ENCODE measurements at places on chromosomes 6 and 20.

DNA sequence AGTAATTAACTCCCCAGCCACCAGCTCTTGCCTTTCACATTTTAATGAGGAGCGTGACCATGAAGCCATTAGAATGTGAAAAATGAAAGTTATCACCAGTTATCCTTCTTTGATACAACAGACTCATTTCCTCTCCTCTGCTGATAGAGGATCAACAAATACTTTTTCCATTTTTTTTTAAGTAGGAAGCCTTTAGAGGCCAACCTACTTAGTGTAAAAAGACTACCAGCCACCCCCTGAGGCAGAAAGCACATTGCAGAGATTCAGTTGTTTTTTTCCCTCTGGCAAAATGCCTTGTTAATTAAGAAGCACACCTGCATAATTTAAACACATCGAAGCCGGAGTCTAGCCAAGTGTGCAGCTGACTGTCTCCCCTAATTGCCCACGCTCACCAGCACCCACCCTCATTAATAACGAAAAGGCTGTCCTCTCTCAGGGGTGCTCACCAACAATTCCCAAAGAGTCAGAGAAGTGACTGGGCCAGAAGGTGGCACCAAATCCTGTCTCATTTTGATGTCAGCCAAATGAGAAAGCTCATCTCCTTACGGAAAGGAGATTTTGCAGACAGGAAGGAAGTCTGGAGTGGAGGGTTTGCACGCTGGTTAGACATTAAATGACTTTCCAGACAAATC lies 60.9 kb upstream of the MC3R start:
- DNase-seq, result no peak

- DNase-seq, result no peak
These were observed 34.2 kb upstream of the RPN2 start for GRCh38 chr20:37144856-37145404.

DNA sequence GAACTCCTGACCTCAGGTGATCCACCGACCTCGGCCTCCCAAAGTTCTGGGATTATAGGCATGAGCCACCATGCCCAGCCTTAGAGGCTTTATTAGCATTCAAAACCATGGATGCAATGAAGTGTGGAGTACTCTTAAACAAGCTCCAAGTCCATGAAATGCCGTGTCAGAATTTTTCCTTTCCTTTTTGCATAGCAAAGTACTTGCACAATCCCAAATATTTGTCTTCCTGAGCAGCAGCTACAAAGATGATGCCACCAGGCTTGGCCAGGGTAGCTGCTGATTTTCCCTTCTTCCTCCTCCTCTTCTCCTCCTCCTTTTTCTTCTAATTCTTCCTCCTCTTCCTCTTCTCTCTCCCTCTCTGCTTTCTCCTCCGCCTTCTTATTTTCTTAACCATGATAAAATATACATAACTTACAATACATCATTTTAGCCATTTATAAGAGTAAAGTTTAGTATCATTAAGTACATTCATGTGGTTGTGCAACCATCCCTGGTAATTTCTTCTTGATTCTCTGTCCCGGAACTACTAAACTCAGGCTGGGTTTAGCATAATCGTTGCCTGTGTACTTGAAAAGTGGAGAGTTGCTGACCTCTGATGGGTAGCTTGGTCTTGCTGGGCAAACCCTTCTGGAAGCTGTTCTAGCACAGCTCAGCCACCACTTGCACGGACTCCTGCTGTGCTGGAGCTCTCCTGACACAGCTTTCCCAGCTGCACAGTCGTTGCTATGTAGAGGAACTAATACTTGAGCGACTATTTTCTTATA lies 20.3 kb downstream of the MUCL3 start:
- no peak for DNase-seq

DNA sequence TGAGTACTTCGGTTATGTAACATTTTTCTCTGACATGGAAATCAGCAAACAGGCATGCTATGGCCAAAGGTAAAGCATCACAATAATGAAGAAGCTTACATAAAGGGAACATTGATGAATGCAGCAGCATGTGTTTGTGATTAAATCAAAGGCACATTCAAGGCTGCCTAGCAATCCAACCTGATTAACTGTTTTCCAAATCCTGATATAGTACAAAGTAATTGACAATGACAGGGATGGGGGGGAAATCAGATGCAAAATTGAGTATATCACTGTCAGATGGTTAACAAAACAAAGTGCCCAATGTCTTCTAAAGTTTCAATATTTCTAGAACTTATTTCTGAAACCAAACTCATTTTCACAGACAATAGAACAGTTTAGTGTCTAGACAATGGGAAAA lies 39.2 kb upstream of the B3GAT2 start:
- DNase-seq, result no peak

- no peak for DNase-seq
These were observed 182.3 kb downstream of the MTFR2 start for GRCh38 chr6:136067731-136068341.

GRCh38 chr6:42530751-42531150 lies 33.1 kb upstream of the UBR2 start:
- no peak for DNase-seq

DNA sequence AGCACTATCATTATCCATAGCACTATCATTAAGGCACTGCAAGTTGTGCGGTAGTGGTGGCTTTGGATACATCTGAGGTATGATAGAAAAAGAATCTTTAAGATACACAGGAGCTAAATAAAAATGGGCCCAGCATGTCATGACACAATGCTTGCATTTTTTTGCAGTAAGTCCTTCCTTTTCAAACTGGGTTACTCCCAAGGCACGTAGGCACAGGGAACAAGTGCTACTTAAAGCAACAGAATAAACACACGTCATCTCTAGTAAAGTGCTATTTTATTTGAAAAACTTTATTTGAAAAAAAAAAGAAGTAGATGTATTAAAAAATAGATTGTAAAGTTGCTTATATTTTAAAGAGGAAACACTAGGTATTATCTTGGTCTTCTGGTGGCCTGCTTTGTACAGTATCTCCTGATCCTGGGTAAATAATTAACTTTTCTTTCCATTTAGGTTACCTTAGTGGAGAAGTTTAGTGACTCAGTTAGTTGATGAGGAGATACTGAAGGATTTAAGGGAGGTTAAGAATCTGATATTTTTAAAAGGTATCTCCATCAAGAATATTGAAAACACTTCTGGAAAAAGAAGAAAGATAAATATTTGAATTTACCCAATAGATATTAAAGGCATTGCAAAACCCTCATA lies 129.6 kb downstream of the EDN1 start:
- no peak for DNase-seq

DNA sequence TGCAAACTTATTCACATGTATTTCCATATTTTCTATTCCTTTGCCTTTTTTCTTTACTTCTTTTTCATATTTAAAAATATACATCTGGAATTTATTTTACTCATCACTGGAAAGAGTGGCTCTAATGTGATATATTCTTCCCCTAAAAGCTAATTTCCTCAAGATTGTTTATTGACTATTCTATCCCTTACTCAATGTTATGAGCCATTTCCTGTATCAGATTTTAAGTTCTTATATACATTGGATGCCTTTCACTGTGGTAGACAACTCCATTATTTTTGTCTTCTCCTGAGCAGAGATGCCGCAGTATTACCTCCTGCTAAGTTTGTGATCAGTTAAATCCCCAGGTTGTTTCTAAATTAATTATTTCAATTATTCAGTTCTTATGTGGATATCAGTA lies 418.4 kb upstream of the JAG1 start:
- no peak for DNase-seq

GRCh38 chr6:36755435-36756348 lies 58.1 kb downstream of the RAB44 start:
- peak; percentile 64 for DNase-seq

DNA sequence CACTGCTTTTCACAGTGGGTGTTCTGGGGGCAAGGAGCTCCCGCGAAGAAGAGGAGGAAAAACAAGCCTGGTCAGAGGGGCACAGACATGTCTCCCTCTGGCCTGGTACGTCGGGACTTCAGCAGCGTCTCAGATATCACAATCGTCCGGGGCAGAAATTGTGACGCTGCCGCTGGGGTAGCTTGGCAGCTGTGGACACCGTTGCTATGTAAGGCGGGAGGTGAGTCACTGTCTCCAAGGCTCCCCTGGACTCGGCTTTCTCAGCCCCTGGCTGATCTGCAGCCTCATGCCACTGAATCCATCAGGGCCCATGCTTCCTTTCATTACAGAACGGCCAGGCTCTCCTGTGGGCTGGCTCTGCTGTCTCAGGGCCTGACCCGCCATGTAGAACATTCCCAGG lies 98.7 kb downstream of the SULF2 start:
- no peak for DNase-seq

DNA sequence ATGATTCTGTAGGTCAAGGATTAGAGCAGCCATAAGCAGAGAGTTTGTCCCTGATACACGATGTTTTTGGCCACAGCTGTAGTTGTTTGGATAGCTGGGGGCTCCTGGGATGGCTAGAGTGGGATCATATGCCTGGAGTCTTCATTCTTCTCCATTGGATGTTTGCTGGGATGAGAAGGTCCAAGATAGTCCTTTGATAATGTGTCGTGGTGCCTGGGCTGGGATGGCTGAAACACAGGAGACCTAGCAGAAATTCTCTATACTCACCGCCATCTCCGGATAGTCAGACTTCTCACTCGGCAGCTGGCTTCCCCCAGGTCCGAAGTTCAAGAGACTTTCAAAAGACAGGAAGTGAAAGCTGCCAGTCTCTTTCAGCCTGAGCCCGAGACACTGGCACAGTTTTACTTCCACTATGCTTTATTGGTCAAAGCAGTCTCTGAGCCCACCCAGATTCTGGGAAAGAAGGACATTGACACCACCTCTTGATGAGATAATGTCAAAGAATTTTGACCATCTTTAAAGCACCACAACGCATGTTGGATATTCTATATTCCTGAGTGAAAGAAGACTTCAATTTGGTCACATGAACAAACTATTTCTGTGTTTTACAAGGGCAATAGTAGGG lies 16.0 kb downstream of the MARCKS start:
- DNase-seq, result no peak

DNA sequence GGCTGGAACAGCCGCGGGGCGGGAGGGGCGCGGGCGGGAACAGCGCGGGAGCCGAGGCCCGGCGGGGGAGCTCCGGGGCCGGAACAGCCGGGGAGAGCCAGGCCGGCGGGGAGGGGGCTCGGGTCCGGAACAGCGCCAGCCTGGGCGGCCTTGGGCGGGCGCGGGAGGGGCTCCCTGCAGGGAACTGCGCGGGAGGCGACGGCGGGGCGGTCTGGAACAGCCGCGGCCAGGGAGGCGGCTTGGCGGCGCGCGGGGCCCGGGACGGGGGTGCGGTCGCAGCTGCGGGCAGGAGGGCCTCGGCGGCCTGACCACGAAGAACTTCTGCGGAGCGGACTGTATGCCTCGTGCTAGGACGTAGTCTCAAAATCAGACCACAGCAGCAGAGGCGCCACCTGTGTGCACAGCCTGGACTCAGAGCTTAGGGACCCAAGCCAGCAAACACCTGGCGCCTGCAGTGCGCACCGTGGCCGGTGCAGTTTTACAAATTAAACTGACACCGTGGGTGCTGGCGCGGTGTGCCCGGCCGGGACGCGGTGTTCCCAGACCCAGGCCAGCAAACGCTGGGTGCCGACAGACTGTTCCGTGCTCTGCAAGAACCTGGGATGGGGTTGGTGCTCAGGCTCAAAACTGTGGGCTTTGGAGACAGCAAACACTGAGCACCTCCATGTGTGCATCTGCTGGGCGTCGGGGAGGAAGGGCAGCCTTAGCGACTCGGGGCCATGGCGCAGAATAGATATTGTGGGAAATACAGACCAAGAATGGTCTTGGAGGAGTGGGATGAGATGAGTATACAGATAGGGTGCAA lies 572 bp downstream of the ZNF341 start:
- peak; percentile 70 for DNase-seq

DNA sequence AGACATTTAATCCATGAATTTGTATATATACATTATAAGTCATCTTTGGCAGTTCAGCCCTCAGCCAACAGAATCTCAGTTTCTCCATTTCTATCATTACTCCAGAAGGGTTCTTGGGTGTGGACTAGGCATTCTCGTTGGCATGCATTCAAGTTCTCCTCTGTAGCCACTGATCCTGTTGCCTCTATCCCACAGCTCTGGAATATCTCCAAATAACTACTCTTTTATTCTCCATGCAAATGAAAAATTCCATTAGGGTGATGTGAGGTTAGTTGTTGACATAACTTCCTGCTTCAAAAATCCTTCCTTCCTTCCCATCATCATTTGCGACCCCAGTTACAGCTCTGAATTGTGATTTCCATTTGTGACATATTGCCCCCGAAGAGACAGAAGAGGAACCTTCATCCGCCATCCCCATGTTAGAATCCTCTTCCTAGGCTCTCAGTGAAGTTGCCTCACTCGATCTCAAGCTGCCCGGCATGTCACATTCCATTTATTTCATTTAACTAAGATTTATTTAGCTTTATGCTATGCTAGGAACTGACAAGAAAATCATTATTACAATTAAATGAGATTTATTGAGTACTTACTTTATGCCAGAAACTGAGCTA lies 93.7 kb upstream of the EDN1 start:
- no peak for DNase-seq

DNA sequence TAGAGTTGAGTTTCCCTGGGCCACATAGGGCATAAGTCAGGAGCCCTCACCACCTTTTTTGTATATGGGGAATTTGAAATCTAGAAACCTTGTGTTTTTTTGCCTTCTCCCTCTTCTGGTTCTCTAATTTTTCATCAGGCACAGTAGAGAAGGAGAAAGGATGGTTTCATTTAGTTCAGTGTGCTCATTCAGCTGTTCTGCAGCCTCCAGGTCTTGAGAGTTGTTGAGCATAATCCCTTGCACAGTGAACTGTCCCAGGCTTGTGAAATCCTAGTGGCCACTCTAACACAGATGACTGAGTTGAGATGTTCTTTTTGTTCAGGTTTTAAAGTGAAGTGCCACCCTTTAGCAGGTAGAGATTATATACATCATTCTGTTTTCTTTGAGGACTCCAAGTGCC lies 183.5 kb downstream of the CDKAL1 start:
- no peak for DNase-seq

- no peak for DNase-seq
These were observed 390.6 kb upstream of the ID4 start for GRCh38 chr6:19446570-19446969.

DNA sequence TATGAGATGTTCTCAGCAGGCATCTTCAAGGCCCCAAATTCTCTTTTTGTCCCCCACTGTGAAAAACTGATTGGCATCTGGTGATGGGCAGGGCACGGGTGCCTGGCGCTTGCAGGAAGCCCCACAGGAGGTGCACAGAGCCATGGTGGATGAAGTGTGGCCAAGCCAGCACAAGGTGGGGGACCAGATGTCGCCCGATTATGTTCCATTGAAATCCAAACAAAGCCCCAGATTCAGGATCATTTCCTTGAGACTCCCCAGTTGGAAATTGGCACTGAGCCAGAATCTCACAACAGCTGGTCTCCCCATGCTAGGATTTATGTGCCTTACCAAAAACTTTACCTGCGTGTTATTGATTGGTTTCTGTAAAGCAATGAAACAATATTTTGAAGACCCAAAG lies 186.1 kb downstream of the ADAT2 start:
- DNase-seq, result no peak

DNA sequence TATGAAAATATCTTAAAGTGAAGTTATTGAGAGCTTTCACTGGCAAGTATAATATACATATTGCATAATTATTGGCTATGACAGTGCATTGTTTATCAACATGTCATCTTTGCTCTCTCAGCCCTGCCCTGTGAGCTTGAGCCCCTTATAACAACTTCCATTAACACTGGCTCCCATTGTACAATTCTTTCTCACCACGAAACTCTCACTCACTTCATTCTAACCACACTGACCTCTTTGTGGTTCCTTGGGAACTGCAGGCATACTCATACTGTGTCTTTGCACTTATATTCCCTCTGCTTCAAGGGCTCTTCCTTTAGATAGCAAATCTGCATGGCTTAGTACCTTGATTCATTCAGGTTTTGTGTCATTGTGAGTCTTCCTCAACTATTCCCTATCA lies 411.8 kb downstream of the CDKAL1 start:
- DNase-seq, result no peak

GRCh38 chr20:5863040-5863833 lies 87.1 kb downstream of the TRMT6 start:
- no peak for DNase-seq
